ENCODE measurements at places on chromosomes 3 and 15.

DNA sequence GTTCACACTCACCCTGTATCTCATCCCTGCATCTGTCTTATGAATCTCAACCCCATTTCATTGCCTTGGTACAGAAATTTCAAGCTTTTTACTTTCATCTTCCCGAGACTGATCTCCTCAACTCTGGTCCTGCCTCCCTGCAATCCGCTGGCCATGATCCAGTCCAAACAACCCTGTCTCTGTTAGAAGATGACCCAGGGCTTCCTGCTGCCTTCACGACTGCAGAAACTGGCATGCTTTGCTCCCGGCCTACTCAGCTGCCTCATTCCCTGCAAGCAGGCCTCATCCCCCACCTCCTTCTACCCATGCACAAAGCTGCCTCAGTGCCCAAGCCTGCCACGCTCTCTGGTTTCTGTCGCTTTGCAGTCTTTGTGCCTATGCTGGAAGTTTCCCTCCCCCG lies 12.4 kb downstream of the HES1 start:
- no peak for DNase-seq

DNA sequence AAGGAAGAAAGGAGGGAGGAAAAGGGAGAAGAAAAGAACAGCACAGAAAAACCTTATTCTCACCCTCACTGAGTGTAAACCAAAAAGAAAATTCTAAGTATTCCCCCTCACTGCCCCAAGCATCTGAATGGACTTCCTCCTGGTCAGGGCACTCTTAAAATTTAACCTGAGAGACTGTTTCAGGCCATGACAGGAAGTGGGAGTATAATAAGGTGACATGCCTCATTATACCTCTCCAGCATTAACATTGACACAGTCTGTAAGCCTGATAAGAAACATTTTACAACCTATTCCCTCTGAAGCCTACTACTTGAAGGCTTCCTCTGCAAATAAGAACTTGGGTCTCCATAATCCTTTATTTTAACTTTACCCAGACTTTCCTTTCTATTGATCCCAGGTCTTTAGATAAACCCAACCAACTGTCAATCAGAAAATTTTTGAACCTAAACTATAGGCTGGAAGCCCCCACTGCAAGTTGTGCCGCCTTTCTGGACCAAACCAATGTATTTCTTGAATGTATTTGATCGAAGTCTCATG lies 41.7 kb downstream of the SLCO2A1 start:
- no peak for DNase-seq

- DNase-seq = no peak
Observed at GRCh38 chr15:75631935-75632334, 6.4 kb upstream of the SNUPN start.

- DNase-seq = no peak
Observed at GRCh38 chr15:35181538-35181937, 96.4 kb upstream of the NANOGP8 start.

GRCh38 chr3:29475854-29476253 lies 195.0 kb downstream of the RBMS3 start:
- DNase-seq = no peak

- no peak for DNase-seq
Observed at GRCh38 chr15:52567871-52568600, 794 bp downstream of the ARPP19 start.

DNA sequence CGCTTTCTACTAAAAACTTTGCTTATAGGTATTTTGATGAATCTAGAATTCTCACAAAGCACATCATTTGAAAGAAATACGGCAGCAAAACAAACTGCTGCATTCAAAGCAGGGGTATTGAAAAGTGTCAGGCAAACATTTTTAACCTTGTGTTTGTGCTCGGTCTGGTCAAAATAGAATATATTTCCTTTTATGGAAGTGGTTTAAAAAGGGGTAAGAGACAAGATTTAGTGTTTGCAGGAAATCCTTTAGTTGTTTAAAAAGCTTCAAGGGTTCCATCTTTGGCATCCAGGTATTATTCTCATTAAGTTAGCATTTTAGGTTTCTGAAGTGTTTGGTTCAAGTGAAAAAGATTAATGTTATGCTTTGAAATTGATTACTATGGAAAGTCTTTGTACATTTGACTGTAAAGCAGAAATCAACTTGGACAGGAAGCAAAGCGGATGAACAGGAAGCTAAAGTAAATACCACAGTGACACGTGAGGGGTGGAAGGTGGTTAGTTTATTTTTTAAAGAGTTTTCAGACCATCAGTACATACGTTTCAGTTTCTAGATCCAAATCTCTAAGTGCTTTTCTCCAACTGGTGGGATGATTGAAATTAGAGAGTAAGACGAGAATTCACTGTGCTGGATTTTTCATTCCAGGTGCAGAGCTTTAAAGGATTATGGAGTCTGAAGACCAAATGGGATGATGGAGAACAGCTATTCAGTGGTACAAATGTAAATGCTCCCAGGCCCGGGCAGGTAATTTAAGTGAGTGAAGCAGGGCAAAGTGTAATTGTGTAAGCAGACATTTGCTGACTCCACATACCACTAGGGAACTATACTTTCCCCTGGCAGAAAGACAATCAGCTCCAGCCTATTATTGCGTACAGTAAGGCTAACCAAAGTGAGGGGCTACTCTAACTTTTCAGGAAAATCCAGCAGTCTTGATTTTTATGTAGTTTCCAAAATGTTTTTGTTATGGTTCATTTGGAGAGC lies 341.8 kb upstream of the TBL1XR1 start:
- no peak for DNase-seq

- DNase-seq = no peak
Observed at GRCh38 chr3:10505050-10505790, at the start of gene ATP2B2. ATP2B2 (minus strand) TSS chr3:10505586; CDS start chr3:10449543, 56,043 bp downstream.

- no peak for DNase-seq
Observed at GRCh38 chr3:115655761-115656282, 32.5 kb downstream of the GAP43 start.

DNA sequence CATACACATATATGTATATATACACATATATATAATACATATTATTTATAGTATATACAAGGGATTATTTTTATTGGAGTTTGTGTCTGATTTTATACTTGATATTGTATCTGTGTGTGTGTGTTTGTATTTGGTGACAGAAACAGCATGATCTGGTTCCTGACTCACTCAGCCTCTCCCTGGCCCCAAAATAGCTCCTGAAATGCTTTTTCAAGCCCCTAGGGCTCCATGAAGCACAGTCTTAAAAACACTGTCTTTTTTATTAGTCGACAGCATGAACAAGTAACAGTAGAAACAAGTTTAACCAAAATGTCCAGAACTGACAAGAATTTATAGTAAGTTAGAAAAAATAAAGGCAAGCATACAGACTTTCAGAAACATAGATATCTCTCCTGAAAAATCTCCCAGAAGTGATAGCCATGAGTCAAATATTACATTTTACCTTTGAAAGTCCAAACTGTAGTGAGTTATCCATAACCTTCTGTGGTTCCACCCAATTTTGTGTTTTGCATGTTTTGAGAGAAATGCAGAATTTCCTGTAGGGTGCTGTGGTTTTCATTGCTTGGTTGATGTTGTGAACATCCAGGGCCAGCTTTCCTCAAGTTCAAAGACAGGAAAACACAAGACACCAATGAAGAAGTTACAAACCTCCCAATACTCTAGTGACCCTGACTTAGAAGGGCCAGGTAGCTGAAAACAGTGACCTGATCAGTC lies 98.5 kb upstream of the CCDC80 start:
- no peak for DNase-seq

DNA sequence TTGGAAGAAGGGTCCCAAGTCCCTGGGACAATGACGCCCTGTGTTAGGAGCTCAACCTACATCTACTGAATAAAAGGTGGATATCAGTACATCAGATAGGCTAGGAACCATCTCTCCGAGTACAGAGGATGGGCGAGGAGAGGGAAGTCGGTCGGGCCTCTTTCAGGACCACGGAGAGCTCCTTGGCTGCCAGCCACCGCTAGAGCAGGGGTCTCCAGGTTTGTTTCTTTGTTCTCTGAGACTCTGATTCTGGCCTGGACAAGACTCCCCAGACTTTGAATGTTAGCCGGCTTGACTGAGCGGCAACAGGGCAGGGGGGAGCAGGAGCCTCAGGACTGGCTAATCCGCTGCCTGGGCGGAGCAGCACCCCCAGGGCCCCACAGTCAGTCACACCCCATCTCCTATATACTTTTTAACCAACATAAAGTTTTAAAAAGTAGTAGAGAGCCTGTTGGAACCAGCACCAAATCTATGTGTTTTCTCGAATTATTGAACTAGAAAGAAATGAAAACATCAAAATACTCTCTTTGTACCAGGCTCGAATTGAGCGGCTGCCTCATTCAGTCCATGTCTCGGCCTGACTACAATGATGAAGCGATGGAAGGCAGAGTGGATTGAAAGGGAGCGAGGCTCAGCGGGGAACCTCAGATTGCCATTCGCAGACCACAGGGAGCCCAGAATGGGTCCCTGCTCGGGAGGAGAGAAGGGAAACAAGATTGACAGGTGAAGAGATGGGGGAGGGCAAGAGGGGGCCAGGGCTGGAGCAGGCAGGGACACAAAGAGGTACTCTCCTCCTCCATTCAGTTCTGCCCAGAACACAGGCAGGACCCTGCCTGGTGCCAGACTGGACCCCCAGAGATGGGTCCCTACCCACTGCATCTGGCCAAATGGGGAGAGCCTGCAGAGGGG lies 131.6 kb downstream of the TPRA1 start:
- DNase-seq = no peak

- no peak for DNase-seq
Observed at GRCh38 chr3:40329071-40329470, 19.6 kb downstream of the EIF1B start.

- DNase-seq = no peak
Observed at GRCh38 chr15:98077186-98077585, 116.7 kb downstream of the ARRDC4 start.

DNA sequence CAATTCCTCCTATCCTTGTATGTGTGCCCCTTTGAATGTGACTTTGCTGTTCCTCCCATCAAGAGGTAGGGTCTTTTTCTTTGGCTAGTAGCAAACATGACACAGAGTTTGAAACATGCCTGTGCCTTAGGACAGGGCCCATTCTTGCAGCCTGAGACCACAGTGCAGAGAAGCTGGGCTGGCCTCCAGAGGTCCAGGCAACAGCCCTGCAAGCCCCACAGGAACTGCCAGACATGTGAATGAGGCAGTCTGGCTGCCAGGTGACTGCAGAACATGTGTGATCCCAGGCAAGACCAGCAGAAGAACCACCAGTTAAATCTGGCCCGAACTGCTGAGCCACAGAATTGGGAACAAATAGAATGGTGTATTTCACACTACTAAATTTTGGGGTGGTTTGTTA lies 1.2 kb upstream of the HGD start:
- DNase-seq = no peak

DNA sequence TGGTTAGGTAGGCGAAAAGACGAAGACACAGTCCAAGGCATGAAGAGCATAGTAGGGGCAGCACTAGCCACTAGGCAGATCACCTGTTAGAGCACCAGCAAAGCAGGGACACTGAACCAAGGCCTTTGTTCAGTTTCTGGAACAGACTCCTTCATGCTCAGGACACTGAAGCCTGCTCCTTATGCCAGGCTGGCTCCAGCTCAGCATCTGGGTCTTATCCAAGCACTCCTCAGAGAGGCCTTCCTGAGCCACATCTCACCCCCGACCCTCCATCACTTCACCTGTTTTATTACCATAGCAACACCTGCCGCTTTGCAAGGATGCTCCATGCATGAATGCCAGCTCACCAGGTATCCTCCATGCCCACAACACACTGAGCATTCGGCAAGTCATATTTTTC lies 206.3 kb upstream of the CHRNA7 start:
- DNase-seq = no peak

DNA sequence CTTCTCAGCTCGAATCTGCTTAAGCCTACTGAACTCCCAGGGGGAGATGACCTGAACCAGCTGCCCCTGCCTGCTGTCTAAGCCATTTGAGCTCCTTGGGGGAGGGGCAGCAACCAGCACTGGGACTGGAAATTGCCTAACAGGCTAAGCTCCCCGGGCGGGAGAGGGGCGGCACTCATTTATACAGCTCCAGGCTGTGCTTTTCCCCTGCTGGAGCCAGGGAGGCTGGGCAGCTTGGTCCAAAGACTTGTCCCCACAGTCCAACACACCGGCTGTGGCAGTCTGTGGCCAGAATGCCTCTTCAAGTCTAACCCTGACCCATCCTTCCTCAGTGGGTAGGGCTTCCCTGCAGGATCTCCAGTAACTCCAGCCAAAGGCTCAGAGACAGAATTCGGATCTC lies 1241.5 kb downstream of the ROBO2 start:
- DNase-seq = no peak

GRCh38 chr3:30516238-30516637 lies 90.2 kb upstream of the TGFBR2 start:
- no peak for DNase-seq

DNA sequence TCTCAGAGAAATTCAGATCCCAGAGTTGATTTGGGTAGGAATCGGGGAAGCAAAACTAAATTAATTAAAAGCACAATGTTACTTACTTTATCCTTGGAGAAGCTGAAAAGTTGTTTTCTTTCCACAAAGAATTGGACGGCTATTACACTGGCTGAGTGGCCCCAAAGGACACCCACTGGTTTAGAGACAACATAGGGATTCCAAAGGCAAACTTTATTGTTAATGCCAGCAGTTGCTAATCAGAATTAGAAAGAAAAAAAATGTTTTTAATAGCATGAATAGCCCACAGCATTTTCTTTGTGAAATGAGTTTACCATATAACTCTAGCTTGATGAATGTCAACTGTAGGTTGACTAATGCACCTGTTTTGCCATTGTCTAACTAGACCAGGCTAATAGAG lies 51.7 kb downstream of the WDR49 start:
- no peak for DNase-seq

DNA sequence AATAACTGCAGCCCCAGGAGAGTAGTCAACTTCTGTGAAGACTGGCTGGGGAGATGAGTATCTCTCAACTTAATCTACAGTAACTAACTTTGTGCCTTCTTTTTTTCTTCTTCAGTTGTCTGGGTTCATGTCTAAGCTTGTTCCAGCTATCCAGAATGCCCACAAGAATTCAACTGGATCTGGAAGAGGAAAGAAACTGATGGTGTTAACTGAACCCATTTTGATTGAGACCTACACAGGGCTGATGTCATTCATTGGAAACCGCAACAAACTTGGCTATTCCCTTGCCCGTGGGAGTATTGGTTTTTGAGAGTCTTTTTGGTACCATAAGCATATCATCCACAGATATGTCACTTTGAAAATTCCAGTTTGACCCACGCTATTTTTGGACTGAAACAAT lies 148.7 kb downstream of the TPRG1 start:
- DNase-seq = no peak

DNA sequence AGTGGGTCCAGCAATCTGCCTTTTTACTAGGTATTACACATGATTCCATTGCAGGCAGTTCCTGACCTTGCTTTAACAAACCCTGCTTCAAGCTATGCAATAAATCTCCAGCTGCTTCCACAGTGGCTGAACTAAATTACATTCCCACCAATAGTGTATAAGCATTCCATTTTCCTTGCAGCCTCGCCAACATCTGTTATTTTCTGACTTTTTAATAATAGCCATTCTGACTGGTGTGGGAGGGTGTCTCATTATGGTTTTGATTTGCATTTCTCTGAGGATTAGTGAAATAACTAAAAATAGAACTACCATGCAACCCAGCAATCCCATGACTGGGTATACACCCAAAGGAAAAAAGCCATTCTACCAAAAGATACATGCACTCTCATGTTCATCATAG lies 36.4 kb upstream of the DNAJC13 start:
- DNase-seq = no peak

Data from activated naive CD4-positive, alpha-beta T cell (primary cell).